ENCODE measurements at places on chromosomes 5 and 9.
A peak's percentile ranks its signal among the peaks of the same experiment; 100 is the strongest.

DNA sequence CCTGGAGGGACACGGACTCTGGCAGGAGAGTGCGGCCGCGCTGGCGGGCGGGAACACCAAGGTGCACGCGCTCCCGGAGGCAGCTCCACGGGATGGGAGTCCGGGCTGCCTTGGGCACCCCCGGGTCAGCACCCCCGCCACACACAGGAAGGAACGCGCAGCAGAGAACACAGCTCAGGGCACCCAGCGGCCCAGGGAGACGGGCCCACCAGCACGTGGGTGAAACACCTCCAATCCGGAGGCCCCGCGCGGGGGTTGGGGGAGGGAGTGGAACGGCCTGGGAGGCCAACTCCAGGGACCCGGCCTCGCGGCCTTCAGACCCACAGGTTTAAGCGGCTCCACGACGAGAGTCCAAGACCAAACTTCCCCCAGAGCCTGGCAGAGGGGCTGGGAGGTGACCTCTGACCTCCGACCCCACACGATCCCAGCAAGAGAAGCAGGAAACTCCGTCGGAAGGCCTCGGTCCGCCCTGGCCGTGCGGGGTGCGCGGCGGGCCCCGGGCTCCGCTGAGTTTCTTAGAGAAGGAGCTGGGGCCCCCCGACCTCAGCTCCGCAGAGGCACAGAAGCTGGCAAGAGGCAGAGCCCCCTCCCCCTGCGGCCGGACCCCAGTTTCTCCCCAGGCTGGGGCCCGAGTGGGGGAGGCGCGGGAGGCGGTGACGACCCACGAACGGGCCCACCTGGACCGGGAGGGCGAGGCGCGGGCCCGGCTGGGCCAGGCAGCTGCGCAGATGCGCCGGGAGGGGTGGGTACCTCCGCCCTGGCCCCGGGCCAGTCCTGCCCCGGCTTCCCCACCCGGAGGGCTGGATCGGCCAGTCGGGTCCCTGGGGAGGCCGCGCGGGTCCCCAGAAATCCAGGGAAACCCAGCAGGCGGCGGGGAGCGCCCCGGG is 851 bp downstream of the NACC2 start:
- peak; percentile 86 for DNase-seq

DNA sequence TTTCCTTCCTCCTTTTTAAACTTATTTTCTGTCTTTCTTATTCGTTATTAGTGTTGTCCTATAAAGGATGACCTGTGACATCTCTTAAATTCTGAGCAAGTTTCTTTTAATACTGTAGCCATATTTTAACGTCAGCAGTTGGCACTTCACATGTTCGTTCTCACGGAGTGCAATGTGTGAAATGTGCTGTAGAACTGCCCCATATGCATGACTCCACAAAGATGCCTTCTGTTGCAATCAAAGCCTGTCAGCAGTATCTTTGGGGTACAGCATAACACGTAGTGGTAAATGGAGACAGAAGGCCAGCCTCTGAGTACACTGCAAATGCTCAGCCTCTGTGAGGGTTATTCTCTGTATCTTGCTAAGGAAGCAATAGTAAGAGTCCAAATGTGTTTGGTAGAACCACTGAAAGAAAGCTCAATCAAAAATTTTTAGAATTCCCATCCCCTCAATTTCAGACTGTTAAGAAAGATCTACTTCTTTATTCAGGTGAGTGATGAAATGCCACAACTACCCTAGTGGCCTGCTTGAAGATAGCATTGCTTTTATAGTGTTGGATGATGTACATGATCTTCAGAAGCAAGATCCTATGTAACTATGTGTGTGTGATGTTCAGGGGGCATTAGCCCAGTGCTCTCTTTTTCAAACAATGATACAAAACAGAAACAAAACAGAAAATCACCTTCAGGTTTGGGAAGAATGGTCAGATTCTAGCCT is 277.7 kb downstream of the TMEM167A start:
- no peak for DNase-seq

DNA sequence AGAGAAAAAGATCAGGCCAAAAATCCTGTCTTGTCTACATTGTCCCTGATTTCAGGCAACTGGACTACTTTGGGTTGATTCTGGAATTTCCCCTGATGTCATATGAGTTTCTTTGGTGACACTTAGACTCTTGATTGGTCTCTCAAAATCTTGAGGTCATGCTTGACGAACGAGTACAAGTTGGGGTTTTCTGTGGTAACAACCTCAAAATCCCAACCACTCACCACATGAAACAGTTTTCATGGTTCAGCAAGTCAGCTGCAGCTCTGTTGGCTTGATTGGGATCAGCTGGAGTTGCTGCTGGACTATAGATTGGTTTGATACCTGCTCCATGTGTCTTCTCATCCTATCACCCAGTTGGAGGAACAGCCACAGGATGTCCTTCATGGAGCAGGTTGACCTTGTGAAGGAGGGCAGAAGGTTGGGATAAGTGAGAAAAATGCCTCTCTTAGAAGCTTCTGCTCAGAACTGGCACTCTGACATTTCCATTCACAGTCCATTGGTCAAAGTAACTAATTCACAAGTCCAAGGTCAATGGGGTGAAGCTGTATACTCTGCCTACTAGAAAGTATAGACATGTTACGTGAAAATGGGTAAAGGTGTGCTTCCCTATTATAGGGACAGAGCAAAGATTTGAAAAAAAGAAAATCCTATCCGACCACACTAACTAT is 284.5 kb downstream of the SH3GL2 start:
- no peak for DNase-seq

DNA sequence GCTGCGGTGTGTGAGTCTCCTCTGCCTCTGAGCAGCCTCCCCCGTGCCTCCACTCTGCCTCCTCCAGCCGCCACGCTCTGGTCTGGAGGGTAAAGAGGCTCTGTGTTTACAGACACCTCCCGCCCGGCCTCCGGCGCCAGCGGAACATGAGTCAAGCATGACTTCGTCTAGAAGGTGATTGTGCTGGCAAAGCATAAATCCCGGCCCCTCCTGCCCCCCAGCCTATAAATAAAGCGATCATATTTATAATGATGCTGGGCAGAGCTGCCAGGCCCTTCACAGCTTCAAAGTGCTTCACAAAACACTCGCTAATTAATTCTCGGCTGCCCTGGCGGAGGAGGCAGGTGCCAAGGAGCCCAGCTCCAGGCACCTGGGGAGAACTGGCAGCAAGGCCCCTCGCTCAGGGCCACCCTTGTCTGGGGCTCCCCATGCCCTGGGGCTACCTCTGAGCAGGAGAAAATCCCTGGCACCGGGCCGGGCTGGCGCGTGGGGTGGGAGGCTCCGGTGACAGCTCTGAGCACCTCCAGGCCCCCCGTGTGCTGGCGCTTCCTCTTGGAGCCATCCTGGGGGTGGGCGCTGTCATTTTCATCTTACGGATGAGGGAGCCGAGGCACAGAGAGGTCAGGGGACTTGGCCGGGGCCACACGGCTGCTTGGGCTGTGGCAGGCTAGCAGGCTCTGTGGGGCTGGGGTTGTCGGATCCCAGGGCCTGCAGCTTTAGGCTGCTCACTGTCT is 87.8 kb downstream of the RXRA start:
- DNase-seq: no peak

DNA sequence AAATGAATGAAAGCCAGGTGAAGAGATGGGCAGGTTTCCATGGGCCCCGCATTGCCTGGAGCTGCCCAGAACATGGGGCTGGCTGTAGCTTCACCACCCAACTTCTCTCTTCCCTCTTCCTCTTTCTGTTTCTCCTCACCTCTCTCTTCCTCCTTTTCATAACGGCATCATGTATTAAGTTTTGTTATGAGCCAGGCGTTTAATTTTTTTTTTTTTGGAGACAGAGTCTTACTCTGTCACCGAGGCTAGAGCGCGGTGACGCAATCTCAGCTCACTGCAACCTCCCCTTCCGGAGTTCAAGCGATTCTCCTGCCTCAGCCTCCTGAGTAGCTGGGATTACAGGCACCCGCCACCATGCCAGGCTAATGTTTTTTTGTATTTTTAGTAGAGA is 13.0 kb upstream of the SPINK4 start:
- DNase-seq: no peak

GRCh38 chr5:179495906-179496455 is 54.4 kb upstream of the RUFY1 start:
- no peak for DNase-seq

DNA sequence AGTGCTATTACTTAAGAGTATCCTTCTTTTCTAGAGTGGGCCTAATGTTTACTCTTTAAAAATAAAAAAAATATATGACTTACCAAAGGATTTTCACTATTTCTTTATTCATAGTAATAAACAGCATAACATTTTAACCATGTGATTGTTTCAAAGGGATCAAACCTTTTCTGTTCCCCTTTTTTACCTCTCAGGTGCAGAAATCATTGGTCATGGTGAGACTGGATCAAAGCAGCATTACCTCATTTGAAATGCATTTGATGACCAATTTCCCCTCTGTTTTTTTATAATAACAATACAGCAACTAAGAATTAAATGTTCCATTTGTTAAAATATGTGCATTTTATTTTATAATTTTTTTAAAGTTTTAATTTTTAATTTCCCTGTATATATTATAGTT is 598.0 kb upstream of the RGMB start:
- DNase-seq: no peak

DNA sequence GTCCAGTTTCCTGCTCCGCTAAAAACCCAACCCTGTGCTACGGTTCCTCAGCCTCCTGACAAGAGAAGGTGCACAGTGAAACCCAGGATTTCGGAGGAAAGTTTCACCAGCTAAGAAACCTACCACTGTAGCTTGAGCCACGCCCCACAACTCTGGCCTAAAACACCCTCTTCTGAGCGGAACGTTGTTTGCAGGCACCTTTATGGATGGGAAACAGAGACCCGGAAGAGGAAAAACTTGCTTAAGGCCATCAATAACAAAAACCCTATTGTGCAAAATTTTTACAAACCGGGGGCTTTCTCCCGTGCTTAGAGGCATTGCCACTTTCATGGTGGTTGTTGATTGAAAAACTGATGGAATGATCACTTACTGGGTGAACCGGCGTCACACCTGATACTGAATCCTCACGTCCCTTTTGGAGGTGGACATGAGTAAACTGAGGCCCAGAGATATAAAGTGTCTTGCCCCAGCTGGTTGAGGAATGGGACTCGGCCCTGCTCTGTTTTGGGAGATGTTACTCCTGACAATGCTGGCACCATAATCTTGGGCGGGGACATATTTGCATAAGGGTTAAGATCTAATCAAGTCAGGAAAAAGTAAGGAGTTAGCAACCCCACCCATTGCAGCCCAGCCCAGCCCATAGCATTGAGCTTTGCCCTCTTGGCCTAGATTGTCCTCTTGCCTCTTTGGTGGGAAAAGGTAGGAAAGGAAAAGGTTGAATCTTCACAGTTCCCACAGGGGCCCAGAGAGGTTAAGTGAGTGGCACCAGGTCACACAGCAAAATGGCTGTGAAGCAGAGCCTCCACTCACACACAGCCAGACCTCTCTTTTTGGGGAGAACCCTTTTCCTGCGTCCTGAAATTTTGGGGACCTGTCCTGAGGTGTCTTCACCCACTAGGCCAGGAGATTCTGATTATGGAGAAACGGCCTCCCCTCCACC is 23.2 kb upstream of the PTGS1 start:
- no peak for DNase-seq

GRCh38 chr9:96556701-96557461 is 62.8 kb downstream of the CDC14B start:
- DNase-seq: no peak

DNA sequence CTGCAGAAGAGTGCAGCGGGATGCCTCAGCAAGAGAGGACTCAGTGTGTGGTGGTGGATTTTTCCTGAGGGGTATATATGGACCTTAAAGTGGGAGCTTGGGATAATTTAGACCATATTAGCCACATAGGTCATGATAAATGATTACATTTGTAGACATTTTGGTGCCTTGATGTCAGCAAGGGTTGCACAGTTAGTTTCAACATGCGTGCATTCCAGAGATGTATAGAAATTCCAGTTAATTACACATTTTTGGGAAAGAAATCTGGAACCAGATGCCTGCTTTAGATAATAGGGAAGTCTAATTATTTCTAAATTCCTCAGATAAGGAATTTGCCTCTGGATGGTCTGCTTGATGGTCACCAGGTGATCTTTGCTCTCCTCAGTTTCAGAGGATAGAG is 440.6 kb upstream of the PAPPA start:
- no peak for DNase-seq

GRCh38 chr5:137660349-137660817 is 75.5 kb downstream of the KLHL3 start:
- peak; percentile 82 for DNase-seq

DNA sequence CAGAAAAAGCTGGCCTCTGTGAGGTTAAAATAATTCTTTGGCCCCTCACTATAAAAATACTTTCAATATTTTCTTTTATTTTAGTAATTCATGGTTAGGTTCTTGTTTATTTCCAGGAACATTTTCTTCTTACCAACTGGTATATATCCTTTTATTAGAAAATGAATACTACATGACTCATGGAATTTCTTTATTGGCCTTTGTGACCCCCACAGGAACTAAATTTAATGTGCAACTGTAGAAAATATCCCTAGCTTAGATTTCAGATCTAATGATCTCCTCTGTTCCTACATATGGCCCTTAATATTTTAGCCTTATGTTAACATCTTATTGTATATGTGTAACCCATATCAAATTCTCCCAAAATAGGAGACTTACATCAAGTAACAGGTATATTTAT is 429.9 kb downstream of the NR2F1-AS1 start:
- DNase-seq: no peak

DNA sequence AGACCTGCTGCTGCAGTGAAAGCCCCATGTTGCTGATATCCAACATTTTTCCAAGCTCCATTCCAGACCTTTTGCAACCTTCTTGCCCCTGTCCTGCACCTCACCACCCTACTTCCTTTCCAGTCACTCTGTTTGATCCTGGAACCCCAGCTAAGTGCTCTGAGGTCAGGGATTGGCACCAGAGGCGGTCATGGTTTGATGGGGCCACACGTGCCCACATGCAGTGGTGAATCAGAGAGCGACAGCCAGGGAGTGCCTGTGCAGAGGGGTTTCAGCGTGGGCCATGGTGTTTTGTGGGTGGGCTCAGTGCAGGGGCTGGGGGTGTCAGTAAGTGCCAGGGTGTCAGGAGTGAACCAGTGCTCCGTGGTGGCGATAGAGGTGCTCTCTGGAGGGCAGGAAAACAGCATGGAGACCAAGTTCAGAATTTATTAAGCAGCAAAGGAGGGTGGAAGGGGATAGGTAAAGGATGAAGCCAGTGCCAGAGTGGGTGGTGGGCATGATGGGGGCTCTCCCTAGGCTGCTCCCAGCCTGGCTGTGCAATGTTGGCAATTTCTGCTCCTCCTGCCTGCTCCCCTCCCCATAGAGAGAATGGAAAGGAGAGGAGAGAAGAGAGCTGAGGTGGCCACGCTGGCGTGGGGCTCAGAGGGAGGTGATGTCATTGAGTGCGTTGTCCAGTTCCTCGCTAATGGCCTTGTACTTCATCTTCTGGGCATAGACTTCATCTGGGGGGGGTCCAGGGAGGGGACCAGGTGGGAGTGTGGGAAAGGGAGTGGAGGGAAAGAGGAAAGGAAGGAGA is 7.0 kb downstream of the TPM2 start:
- no peak for DNase-seq

GRCh38 chr5:14109771-14110170 is 33.4 kb upstream of the TRIO start:
- DNase-seq: no peak

DNA sequence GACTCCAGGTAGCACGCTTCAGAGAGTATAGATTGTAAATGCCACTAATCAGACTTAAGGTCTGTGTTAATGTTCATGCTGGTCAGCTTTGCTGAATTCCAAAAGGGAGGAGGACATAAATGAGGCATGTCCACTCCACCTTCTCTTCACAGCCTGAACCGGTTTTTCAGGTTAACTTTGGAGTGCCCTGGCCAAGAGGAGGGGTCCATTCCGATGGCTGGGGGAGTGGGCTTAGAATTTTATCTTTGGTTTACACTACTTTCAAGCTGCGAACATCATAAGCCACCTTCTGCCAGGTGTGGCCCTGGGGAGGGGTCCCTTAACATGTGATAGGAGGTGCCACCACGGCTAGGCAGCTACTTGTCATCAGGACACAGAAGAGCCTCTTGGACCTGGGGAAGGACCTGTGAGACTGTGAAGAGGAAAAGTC is 24.2 kb downstream of the ABO start:
- no peak for DNase-seq
